RWPE2 (cell line): ENCODE measurements at places on chromosomes 11 and 22.

GRCh38 chr11:106853850-106854401 is 164.3 kb downstream of the GUCY1A2 start:
- peak; percentile 18 for DNase-seq

- peak; percentile 40 for DNase-seq
Measured at GRCh38 chr11:69883292-69884255, 64.4 kb upstream of the FGF3 start.

- DNase-seq = no peak
Measured at GRCh38 chr11:79229047-79229446, 211.8 kb downstream of the TENM4 start.

DNA sequence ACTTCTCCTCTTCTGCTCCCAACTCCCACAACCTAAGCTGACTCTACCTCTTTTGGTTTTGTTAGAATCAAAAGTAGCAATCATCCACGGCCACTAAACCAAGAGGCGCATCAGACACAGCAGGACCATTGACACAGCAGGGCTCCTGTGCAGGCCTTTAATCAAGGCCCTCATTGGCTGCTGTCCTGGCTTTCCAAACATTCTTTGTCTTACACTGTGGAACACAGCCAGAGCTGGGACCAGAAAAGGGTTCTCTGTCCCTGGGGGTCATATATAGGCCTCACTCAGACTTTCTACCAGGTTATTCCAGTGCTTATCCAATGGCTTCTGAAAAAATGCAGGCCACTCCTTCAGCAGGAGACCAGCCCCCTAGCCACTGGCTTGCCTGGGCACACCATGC is 212.7 kb upstream of the NTM start:
- DNase-seq = no peak

- DNase-seq = no peak
Measured at GRCh38 chr22:22176929-22177616, 67.5 kb upstream of the VPREB1 start.

DNA sequence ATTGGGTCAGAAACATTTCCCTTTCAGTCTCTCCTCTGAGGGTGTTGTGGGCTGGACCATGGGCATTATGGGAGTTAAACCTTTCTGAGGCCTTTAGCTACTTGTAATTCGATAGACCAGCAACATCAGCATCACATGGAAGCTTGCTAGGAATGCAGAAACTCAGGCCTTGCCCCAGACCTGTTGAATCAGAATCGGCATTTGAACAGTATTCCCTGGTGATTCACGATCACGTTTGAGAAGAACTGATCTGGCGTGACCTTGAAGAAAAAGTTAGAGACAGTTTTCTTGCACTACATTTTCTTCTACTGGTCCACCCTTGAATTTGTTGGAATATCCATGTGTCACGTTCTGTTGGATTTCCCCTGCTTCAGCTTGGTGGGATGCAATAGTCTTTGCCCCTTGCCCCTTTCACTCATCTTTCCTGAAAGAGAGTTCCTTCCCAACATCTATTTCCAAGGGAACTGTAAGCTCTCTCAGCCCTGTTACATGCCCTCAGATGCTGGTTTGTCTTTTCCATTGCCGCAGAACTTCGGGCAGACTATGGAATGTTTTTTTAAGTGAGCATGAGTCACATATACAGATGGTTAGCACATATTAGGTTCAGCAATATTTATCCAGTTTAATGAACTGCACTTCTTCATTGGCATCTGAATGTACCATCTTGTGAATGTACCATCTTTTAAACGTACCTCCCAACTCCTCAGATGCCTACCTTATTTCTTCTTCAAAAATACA is 23.9 kb downstream of the EHF start:
- DNase-seq = no peak

- DNase-seq = no peak
Measured at GRCh38 chr11:59669611-59670009, 773 bp upstream of the PATL1 start.

GRCh38 chr11:12116425-12117032 is 6.1 kb downstream of the MICAL2 start:
- DNase-seq = no peak

DNA sequence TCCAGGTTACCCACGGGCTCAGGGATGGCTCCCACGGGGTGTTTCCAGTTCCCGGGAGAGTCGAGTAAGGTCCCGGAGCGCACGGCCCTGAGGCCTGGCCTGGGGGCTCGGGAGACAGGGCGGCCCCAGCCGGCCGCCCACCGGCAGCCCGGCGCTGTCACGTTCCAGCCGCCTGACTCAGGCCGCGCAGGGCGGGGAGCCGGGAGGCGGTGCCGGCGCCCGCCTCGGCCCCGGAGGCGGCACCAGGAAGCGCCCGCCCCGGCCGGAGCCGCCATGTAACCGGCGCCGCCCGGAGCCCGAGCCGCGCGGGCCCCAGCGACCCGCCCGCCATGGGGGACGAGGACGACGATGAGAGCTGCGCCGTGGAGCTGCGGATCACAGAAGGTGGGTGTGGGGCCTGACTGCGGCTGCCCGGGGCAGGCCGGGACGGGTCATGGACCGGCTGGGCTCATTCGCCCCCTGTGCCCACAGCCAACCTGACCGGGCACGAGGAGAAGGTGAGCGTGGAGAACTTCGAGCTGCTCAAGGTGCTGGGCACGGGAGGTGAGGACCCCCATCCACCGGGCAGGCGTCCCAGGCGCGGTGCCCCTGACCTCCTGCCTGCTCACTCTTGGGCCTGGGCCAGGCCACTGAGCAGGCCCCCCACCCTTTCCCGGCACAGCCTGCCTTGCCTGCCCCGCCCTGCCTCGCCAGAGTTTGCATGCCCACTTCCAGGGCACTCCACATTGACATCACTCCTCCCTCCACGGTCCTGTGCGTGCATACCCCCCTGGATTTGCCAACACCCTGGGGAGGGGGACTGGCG is at the start of gene RPS6KA4:
Gene RPS6KA4 (plus strand): TSS at position 256 of the 805 bp plus-strand sequence. CDS start 74 bp downstream, at position 330.
- peak; percentile 69 for DNase-seq

DNA sequence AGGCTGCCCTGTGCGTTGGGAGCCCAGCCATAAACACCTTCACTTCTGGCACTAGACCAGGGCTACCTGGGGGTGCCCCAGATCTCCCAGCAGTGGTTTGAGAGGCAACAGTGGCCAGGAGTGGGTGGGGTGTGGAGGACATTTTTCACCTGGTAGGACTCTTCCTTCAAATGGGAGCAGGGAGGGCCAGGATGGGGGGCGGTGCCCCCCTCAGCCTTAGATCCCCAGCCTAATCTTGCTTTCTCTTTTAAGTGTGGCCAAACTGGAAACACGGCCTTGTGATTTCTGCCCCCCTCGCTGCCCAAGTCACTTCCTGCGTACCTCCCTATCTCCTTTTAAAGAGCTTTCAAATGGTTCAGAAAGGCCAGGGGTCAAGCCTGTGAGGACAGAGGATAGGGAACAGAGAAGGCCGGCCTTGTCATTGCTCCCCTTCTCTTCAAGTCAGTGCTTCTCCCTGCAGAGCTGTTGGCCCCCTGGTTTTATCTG is 800 bp downstream of the KCNJ5 start:
- no peak for DNase-seq

DNA sequence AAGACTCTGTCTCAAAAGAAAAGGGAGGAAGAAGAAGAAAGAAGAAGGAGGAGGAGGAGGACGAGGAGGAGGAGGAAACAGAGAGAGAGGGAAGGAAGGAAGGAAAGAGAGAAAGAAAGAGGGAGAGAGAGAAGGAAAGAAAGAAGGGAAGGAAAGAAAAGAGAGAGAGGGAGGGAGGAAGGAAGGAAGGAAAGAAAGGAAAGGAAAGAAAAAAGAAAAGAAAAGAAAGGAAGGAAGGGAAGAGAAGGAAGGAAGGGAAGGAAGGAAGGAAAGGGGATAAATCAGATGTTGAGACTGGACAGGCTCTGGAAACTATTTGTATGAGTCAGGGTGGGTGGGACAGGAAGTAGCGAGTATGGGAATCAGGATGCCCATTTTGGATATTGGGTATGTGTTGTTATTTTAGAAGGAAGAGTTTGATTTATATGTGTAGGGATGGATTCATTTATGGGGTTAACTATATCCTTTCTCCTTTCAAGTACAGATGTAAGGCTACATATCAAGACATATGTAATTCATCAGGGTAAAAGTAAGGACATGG is 6.0 kb upstream of the RPL3 start:
- DNase-seq = no peak

DNA sequence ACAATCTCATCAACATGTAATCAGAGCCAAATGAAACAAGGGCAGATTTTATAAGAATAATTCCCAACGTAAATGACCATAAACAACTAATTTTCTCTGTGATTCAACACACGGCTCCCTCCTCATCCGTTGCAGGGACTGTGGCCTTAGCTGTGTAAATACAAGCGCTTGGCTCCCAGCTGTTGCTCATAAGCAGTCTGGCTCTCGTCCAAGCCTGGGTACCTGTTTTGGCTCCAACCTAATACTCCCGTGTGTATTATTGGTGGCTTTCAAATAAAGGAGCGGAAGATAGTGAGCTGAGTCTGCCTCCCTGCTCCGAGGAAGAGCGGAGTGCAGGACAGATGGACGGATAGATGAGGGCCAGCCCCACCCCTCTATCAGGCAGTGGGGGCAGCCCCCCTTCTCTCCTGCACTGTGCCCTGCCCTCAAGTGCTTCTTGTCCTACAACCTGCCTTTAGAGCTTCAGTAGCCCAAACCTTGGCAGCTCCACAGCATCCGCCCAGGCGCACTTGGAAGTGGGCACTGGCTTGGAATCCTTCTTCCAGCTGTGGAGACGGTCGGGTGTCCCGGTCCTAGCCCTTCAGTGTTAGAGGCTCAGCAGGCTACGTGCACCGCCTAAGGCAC is 670.9 kb downstream of the BRD1 start:
- no peak for DNase-seq

GRCh38 chr11:128563942-128564641 is 23.3 kb downstream of the ETS1 start:
- DNase-seq = no peak

GRCh38 chr11:11561991-11562390 is 59.8 kb downstream of the GALNT18 start:
- no peak for DNase-seq

DNA sequence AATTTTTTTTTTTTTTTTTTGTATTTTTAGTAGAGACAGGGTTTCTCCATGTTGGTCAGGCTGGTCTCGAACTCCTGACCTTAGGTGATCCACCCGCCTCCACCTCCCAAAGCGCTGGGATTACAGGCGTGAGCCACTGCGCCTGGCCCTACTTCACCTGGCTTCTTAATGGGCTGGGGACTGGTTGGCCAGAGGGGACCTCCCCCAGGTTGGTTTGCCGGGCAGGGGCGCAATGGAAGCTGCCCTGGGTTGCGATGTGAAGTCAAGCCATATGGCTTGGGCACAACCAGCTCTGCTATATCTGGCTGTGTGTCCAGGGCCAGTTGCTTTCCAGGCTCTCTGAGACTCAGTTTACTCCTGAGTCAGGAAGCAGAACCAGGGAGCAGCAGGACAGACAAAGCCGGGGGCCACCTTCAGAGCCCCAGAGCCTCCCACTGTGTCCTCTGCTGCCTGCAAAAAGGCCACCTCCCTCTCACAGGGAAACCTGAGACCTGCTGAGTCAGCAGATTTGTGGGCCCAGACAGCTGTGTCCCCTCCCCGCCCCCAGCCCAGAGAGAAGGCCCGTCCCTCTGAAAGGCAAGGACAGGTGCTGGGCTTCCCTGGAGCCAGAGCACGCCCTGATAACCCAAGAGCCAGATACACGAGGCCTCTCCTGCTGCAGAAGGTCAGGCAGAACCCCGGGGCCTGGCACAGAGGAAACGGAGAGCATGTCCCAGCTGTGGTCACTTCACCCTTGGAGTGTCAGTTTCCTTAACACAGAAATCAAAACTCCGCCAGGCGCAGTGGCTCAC is 29.2 kb upstream of the DAGLA start:
- no peak for DNase-seq

DNA sequence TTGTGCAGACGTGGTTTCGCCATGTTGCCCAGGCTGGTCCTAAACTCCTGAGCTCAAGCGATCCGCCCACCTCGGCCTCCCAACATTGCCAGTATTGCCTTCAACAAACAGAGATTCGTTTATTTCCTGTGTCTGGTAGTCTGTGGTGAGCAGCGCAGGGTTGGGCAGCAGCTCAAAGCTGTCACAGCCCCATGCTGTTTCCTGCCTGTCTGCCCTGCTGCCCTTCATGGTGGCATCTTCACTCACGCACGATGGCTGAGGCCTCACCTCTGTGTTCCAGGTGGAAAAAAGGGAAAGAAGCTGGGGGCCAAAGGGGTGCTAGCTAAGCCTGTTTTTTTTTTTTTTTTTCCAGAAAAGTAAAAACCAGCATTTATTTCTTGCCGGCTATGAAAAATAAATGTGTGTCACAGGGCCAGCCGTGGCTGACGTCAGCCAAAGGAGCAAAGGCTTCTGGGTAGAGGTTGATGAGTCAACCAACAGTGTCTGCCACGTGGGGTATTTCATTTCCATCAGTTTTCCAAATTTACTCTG is 28.8 kb downstream of the TBC1D22A start:
- DNase-seq = no peak
